ENCODE measurements at places on chromosomes 6 and 20. TPM values are rescaled to one million over a fixed set of nuclear protein-coding genes. Genes with fewer than 3 reads are reported as not detected.

GRCh38 chr6:15365273-15365687 is 119.4 kb downstream of the JARID2 start:
- peak; percentile 90 for DNase-seq

- no peak for DNase-seq
Measured at GRCh38 chr20:278607-279571, 11.7 kb downstream of the C20orf96 start.

The PLAGL2 gene
- polyA plus RNA-seq: 12.5 TPM

- no peak for DNase-seq
Measured at GRCh38 chr6:16403831-16404230, 165.4 kb downstream of the GMPR start.

GRCh38 chr6:86857783-86858182 is 79.5 kb upstream of the HTR1E start:
- DNase-seq: no peak

GRCh38 chr6:26501482-26501986 is 1.4 kb downstream of the BTN1A1 start:
- peak; percentile 64 for DNase-seq

The OPRM1 gene
- polyA plus RNA-seq: 0.19 TPM

- no peak for DNase-seq
Measured at GRCh38 chr6:24543683-24544082, 48.9 kb downstream of the ALDH5A1 start.

All from sigmoid colon (tissue), 7 donors.